HT-29 (cell line): ENCODE measurements at places on chromosomes 6 and 20. TPM values are rescaled to one million over a fixed set of nuclear protein-coding genes. Genes with fewer than 3 reads are reported as not detected.

- DNase-seq, result no peak
Measured at GRCh38 chr6:56241124-56241802, 6.1 kb downstream of the COL21A1 start.

GRCh38 chr6:124640432-124640831 lies 321.8 kb upstream of the RNF217 start:
- DNase-seq, result no peak

The TBC1D20 gene
- total RNA-seq, result 16.7 and 19.5 TPM in 2 replicates

The B3GALT4 gene
- total RNA-seq, result 10.6 and 14.1 TPM in 2 replicates

DNA sequence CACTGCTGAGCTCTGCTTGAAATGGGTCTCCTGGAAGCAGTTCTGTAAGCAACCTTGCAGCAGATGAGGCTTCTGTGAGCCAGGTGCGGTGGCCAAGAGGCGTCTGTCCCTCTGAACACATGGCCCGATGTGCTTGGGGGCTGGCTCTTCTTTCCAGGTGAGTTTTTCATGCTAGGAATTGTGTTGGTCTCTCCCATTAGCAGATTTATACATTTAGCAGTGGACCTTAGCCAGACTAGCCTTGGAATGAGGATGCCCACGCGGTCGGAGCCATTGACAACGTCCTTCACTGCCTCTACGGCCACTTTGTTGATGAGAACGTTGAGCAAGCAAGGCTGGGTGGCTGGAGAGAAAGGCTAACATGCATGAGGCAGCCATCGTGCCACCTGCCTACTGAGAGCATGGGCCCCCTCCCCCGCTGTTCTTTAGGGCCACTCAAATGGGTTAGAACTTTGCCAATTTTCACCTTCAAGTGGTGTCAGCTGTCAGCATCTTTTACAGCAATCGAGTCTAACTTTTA lies 33.5 kb downstream of the ERMARD start:
- no peak for DNase-seq

DNA sequence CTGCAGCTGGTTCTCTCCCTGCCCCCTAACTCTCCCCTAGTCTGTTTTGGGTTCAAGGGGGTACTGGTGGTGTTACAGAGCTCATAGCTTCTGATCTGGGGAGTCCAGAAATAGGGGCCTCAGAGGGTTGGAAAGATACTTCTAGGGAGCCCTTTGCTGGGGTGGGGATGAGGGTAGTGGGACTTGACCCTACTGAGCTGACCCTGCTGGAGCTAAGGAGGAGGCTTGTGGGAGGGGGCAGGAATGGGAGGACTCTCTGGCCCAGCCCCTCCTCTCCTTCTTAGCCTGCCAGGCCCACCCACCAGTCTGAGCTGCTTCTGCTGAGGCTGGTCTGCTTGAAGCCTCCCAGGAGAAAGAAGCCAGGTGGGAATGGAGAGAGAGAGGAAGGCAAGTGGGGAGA lies at the start of gene EGFL8:
Gene EGFL8 (plus strand): TSS at position 301 of the 400 bp plus-strand sequence. CDS start 1,571 bp downstream, outside the sequence.
- no peak for DNase-seq

The PIM1 gene
- total RNA-seq, result 20.0 and 23.6 TPM in 2 replicates
